Trophoblast cell (in vitro differentiated cells and primary cell): ENCODE measurements at places on chromosomes 7 and 10.

- H3K36me3 ChIP-seq: no peaks in the 10 kb centered on the region
- H3K4me3 ChIP-seq: no peak overlapping the region
- DNase-seq: no peak
- no peak overlapping the region for H3K27ac ChIP-seq
Measured at GRCh38 chr10:26887611-26888215, 27.0 kb upstream of the ABI1 start.

- H3K4me1 ChIP-seq: no peaks in the 10 kb centered on the region
- H3K36me3 ChIP-seq: no peaks in the 10 kb centered on the region
- H3K4me3 ChIP-seq: no peak overlapping the region
- no peaks in the 10 kb centered on the region for H3K27me3 ChIP-seq
Measured at GRCh38 chr7:44288381-44288685, 37.1 kb downstream of the CAMK2B start.

GRCh38 chr7:47580811-47581331 lies 1.0 kb downstream of the TNS3 start:
- peaks cover 11% of the 10 kb centered on the region for H3K36me3 ChIP-seq
- H3K27me3 ChIP-seq: no peaks in the 10 kb centered on the region
- peak overlapping the region; percentile 94 for H3K27ac ChIP-seq

DNA sequence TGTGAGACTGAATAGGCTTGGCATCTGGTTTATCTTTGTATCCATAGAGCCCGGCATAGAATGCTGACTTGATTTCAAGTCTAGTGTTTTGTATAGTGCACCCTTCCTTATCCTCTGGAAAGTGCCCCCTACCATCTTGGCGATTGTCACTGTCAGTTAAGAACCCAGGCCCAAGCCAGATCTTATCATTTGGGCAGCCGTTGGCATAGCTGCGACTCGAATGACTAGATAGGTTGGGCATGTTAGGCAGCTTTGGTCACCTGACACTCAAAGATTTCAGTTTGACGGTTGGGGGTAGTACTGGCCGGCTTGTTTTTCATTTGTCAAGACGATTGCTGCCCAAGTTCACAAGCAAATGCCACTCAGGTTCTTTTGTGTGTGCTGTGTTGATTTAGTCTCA lies 6.6 kb downstream of the NIPSNAP2 start:
- no peak overlapping the region for H3K4me3 ChIP-seq
- H3K27me3 ChIP-seq: no peaks in the 10 kb centered on the region
- H3K4me1 ChIP-seq: no peaks in the 10 kb centered on the region
- peak; percentile 16 for DNase-seq
- H3K27ac ChIP-seq: no peak overlapping the region

- DNase-seq: peak; percentile 54
- no peak overlapping the region for H3K27ac ChIP-seq
- no peaks in the 10 kb centered on the region for H3K27me3 ChIP-seq
Measured at GRCh38 chr7:43905956-43906330, 453 bp downstream of the URGCP start.

- H3K4me3 ChIP-seq: no peak overlapping the region
- H3K27me3 ChIP-seq: no peaks in the 10 kb centered on the region
- H3K27ac ChIP-seq: no peak overlapping the region
- no peak for DNase-seq
Measured at GRCh38 chr10:33820531-33820930, 486.1 kb upstream of the NRP1 start.

- DNase-seq: no peak
- H3K4me3 ChIP-seq: no peak overlapping the region
- no peaks in the 10 kb centered on the region for H3K27me3 ChIP-seq
- peaks cover 35% of the 10 kb centered on the region for H3K4me1 ChIP-seq
- H3K36me3 ChIP-seq: no peaks in the 10 kb centered on the region
Measured at GRCh38 chr10:110413903-110414547, 83.7 kb upstream of the DUSP5 start.

DNA sequence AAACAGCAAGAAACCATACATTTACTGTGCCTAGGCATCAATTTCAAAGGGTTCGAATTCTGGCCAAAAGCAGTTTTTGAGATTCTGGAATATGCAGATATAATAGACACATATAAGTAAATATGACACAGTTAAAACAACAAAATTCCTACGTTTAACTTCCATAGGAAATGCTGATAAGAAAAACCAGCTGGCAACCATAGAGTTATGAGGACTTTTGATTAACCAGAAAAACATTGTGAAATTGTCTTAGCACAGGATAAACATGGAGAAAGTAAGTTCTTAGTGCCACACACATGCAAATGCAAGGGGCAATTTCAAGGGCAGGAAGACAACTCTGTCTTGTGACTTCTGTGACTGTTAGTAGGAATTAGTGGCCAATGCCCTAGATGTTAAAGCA lies 702.1 kb downstream of the TNS3 start:
- H3K4me1 ChIP-seq: peaks cover 4% of the 10 kb centered on the region
- no peaks in the 10 kb centered on the region for H3K36me3 ChIP-seq
- H3K4me3 ChIP-seq: no peak overlapping the region
- no peak for DNase-seq

- no peak overlapping the region for H3K27ac ChIP-seq
- H3K4me1 ChIP-seq: no peaks in the 10 kb centered on the region
- H3K27me3 ChIP-seq: no peaks in the 10 kb centered on the region
- no peak overlapping the region for H3K4me3 ChIP-seq
- H3K36me3 ChIP-seq: no peaks in the 10 kb centered on the region
Measured at GRCh38 chr10:71447676-71448075, 51.0 kb downstream of the CDH23 start.

GRCh38 chr7:134505856-134506255 lies 21.5 kb upstream of the AKR1B10 start:
- DNase-seq: peak; percentile 37
- H3K4me1 ChIP-seq: peaks cover 6% of the 10 kb centered on the region
- no peak overlapping the region for H3K27ac ChIP-seq
- H3K4me3 ChIP-seq: no peak overlapping the region
- H3K36me3 ChIP-seq: no peaks in the 10 kb centered on the region
- H3K27me3 ChIP-seq: no peaks in the 10 kb centered on the region

GRCh38 chr10:11249152-11249807 lies 231.6 kb downstream of the CELF2 start:
- no peak overlapping the region for H3K27ac ChIP-seq
- peaks cover 5% of the 10 kb centered on the region for H3K4me1 ChIP-seq
- no peak for DNase-seq

GRCh38 chr7:48097521-48098231 lies 8.6 kb downstream of the UPP1 start:
- H3K36me3 ChIP-seq: peaks cover 46% of the 10 kb centered on the region
- no peak for DNase-seq
- H3K4me1 ChIP-seq: peaks cover 17% of the 10 kb centered on the region
- no peak overlapping the region for H3K27ac ChIP-seq

GRCh38 chr10:118544401-118544948 lies 51.0 kb downstream of the PRLHR start:
- H3K4me3 ChIP-seq: no peak overlapping the region
- no peak overlapping the region for H3K27ac ChIP-seq
- H3K36me3 ChIP-seq: no peaks in the 10 kb centered on the region
- no peak for DNase-seq
- no peaks in the 10 kb centered on the region for H3K4me1 ChIP-seq

DNA sequence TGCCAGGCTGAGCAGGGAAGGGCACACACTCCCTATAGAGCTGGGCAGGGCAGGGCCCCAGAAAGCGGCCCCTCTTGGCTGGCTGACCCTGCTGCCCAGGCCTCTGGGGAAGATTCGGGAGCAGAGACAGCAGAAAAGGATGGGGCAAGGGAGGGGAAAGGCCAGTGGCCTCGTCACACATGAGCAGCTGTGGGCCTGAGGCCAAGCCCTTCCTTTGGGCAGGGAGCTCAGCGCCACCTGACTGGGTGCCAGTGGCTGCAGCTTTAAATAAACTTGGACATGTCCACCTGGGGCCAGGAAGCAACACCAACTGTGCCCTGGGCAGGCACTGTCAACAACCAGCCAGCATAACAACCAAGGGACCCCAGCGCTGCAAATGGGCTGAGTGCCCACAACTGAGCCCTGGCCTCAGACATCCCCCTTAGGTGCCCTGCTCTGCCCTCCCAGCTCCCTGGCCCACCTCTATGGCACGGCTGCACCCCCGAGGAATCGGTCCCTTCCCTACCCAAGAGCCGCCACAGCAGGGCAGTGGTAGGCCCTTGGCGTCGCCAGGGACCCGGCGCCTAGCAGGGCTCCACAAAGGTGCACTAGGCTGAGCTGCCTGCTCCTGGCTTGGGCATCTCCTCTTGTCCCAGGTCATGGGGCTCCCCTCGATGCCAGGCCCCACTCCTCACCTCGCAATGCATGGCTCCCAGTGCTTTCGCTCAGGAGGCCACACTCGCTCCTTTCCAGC lies 2.6 kb downstream of the CAMK2B start:
- H3K36me3 ChIP-seq: no peaks in the 10 kb centered on the region
- no peak overlapping the region for H3K4me3 ChIP-seq
- no peak overlapping the region for H3K27ac ChIP-seq
- peaks cover 44% of the 10 kb centered on the region for H3K27me3 ChIP-seq
- DNase-seq: no peak

DNA sequence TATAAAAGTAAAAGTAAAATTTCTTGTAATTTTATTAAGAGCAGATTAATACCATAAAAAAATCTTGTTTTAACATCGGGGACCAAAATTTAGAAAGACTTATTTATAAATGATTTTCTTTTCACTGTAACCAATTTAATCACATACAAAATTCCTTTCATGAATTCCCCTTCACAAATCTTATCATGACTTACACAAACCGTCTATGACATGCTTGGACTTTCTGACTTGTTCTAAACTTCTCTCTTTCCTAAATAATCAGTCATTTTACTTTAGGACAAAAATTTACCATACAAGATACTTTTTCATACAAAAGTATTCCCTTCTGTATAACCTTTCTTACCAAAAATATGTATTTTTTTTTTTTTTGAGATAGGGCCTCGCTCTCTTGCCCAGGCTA lies 9.3 kb downstream of the CROT start:
- H3K27ac ChIP-seq: no peak overlapping the region
- no peaks in the 10 kb centered on the region for H3K4me1 ChIP-seq
- no peaks in the 10 kb centered on the region for H3K27me3 ChIP-seq
- H3K4me3 ChIP-seq: no peak overlapping the region
- DNase-seq: no peak

DNA sequence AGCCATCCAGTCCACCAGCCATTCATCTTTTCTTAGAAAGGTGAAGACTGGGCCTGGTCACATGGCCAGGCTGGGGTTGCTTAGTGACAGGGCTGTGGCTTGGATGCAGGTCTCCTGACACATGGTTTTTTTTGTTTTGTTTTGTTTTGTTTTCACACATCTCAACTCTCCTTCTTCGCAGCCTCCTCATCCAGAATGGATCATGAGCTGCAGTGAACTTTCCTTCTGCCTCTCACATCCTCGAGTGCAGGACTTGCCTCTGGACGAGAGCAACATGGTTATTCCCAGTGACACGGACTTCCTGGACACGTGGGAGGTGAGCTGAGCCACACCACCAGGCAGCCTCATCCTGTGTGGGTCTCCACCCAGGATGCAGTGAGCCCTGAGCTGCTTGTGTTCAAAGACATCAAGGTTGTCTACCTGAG lies 9.5 kb downstream of the AKR1E2 start:
- no peak overlapping the region for H3K27ac ChIP-seq
- DNase-seq: no peak
- H3K4me1 ChIP-seq: no peaks in the 10 kb centered on the region
- no peaks in the 10 kb centered on the region for H3K36me3 ChIP-seq

GRCh38 chr10:124569623-124570470 lies 108.2 kb downstream of the LHPP start:
- H3K36me3 ChIP-seq: no peaks in the 10 kb centered on the region
- no peak overlapping the region for H3K4me3 ChIP-seq
- no peaks in the 10 kb centered on the region for H3K27me3 ChIP-seq
- H3K27ac ChIP-seq: no peak overlapping the region
- peaks cover 17% of the 10 kb centered on the region for H3K4me1 ChIP-seq

GRCh38 chr10:43965033-43965917 lies 316.6 kb upstream of the ZNF32 start:
- DNase-seq: no peak
- H3K36me3 ChIP-seq: no peaks in the 10 kb centered on the region
- H3K27me3 ChIP-seq: no peaks in the 10 kb centered on the region
- no peak overlapping the region for H3K4me3 ChIP-seq
- no peak overlapping the region for H3K27ac ChIP-seq

DNA sequence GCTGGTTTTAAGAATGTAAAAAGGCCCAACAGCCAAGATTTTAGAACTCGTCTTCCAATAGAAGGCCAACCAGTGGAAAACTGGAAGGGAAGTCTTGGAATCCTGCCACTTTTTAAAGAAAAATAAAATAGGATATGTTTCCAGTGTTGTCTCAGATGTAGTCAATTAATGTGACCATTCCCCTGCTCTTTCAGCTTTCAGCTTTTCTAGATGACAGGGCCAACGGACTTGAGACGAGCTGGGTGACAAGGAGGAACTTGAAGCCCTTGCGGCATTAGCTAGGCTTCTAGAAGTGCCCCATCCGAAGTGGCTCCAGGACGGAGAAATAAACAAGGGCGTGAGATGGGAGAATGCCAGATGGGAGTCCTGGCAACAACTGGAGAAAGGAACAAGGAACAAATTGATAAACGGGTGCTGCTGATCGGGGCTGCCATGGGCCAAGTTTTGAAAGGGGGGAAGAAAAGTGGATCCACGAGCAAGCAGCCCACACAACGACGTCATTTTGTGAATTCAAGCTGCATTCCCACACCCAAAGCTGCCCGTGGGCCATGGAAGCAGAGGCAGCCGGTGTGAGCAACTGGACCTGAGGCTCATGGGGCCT lies 42.3 kb downstream of the CTBP2 start:
- H3K4me3 ChIP-seq: no peak overlapping the region
- H3K36me3 ChIP-seq: peaks cover 12% of the 10 kb centered on the region
- no peaks in the 10 kb centered on the region for H3K4me1 ChIP-seq
- H3K27me3 ChIP-seq: no peaks in the 10 kb centered on the region

GRCh38 chr7:94403546-94403945 lies 8.9 kb downstream of the COL1A2 start:
- no peak overlapping the region for H3K4me3 ChIP-seq
- H3K27ac ChIP-seq: no peak overlapping the region
- H3K27me3 ChIP-seq: no peaks in the 10 kb centered on the region
- no peaks in the 10 kb centered on the region for H3K4me1 ChIP-seq

GRCh38 chr7:84612981-84613681 lies 418.5 kb upstream of the SEMA3A start:
- H3K27me3 ChIP-seq: no peaks in the 10 kb centered on the region
- H3K4me1 ChIP-seq: no peaks in the 10 kb centered on the region
- H3K36me3 ChIP-seq: no peaks in the 10 kb centered on the region
- no peak overlapping the region for H3K27ac ChIP-seq
- DNase-seq: no peak
- H3K4me3 ChIP-seq: no peak overlapping the region

DNA sequence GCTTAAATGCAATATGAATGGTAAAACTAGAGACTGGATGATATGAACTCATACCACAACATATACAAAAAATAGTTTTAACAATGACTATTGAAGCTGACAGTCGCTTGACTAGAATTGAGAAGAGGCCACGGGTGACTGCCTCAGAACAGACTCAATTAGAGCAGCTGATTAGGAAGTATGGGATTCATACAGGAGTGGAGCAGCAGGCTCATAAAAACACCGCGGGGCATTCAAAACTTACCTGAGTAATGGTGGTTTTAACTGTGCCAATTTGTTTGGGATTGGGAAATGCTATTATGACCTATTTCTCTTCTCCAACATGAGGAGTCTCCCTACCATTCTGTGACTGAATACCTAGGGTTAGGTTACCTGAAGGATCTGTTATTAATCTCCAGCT lies 2.1 kb downstream of the CADPS2 start:
- H3K27me3 ChIP-seq: peaks cover 6% of the 10 kb centered on the region
- no peak for DNase-seq
- H3K4me1 ChIP-seq: peaks cover 2% of the 10 kb centered on the region
- H3K36me3 ChIP-seq: no peaks in the 10 kb centered on the region
- H3K4me3 ChIP-seq: no peak overlapping the region

GRCh38 chr7:35878351-35878750 lies 77.5 kb downstream of the SEPTIN7 start:
- peaks cover 2% of the 10 kb centered on the region for H3K36me3 ChIP-seq
- no peaks in the 10 kb centered on the region for H3K4me1 ChIP-seq
- H3K27ac ChIP-seq: no peak overlapping the region
- no peak overlapping the region for H3K4me3 ChIP-seq
- no peaks in the 10 kb centered on the region for H3K27me3 ChIP-seq
